Activated T-cell treated with anti-CD3 and anti-CD28 coated beads, Interleukin-2, amount 50 U/mL, for 48 hours (primary cell): ENCODE measurements at places on chromosomes 1 and 21.

DNA sequence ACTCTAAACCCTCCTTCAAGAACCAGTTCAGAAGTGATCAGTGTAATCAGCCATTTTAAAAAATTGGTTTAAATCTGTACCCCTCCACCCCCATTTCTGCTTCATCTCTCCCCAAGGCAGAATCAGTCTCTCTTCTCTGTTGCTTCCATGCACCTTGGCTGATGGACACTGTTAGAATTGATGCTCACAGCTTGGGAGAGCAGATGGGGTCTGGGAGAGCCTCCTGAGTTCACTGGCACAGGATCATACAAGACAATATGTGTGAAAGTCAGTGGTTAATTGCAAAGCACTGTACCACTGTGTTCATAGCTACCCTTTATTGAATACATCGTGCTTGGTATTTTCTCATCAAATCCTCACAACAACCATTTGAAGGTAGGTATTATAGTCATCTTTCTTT is 140.9 kb downstream of the ROR1 start:
- no peak for DNase-seq

DNA sequence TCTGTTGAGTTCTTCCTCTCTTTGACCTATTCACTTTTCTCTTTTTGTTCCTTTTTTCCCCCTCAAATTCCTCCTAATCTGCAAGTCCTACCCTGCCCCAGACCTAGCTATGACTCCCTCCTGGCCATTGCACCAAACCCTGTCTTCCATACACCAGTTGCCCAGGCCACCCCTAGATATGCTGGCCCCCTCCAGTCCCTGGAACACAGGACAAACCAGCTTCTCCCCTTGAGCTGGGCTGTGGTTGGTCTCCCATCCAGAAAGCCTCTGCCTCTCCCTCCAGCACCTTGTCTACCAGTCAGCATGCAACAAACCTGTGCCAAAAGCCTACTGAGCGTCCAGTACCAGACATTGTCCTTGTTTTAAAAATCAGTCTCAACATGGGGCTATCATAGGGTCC is 59.4 kb downstream of the ELK4 start:
- no peak for DNase-seq

DNA sequence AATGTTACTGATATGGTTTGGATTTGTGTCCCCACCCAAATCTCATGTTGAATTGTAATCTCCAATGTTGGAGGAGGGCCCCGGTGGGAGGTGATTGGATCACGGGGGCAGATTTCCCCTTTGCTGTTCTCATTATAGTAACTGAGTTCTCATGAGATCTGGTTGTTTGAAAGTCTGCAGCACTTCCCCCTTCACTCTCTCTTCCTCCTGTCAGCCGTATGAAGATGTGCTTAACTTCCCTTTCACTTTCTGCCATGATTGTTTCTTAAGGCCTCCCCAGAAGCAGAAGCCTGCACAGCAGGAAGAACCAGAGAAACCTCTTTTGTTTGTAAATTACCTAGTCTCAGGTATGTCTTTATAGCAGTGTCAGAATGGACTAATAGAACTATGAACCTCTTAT is 28.4 kb downstream of the TRIM33 start:
- DNase-seq: no peak

DNA sequence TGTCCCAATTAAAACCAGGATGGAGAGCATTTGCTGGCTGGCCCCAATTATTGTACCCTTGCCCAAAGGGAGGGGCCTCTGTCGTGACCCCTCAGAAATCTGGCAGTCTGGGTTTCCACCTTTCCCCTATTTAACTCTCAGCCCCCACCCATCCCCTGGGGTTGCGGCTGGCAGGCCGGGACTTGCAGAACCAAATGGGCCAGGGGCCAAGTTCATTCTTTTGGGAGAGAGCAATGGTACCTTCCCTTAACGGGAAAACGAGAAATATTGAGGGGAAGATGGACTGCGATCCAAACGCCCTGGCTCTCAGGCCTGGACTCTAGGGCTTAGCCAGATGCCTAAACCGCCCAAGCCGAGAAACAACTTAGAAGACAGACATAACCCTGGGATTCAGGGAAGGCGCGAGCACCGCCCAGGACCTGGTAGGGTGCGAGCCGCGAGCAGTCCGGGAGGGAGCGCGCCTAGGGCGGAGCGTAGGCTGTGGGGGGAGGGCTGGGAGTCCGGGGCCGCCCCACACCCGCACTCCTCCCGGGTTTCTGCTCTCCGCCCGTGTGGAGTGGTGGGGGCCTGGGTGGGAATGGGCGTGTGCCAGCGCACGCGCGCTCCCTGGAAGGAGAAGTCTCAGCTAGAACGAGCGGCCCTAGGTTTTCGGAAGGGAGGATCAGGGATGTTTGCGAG is at the start of gene SLC27A3:
Gene SLC27A3, plus strand, starts transcription at position 628 of the 678 bp plus-strand sequence. CDS start 91 bp downstream, outside the sequence.
- DNase-seq: no peak

DNA sequence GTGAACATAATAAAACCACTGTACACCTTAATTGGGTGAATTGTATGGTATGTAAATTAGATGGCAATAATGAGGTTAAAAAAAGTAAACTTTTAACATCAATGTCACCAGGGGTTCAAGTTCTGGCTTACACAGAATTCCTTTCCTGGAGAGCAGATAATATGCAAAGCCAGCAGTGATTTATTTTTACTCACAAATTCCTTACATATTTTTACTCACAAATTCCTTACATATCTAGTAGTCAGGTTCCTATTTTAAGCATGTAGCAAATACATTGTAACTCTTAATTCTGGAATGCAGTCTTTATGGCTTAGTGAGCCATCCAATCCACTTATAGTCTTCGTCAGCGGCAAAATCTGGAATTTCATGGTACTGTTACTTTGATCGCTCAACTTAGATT is 1.3 kb upstream of the UBE4B start:
- no peak for DNase-seq

GRCh38 chr1:230709619-230710542 is 4.0 kb downstream of the AGT start:
- no peak for DNase-seq

DNA sequence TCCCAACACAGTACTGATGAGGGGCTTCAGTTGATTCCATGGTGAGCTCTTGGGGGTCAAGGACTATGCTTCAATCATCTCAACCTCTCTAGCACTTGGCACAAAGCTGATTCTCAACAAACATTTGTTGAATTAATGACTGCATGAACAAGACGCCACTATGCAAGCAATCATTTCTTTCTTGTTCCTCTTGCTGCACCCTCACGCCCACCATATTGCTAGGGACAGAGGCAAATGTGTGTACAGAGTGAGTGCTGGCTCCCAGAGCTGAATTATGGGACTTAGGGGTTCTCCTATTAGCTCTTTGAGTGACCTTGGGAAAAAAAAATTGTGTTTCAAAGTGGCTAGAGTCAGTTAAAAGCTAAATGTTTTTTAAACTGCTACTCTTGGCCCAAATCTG is 2.5 kb downstream of the ADAR start:
- DNase-seq: no peak
